SK-N-SH (cell line): ENCODE measurements at places on chromosomes 3 and 15.

DNA sequence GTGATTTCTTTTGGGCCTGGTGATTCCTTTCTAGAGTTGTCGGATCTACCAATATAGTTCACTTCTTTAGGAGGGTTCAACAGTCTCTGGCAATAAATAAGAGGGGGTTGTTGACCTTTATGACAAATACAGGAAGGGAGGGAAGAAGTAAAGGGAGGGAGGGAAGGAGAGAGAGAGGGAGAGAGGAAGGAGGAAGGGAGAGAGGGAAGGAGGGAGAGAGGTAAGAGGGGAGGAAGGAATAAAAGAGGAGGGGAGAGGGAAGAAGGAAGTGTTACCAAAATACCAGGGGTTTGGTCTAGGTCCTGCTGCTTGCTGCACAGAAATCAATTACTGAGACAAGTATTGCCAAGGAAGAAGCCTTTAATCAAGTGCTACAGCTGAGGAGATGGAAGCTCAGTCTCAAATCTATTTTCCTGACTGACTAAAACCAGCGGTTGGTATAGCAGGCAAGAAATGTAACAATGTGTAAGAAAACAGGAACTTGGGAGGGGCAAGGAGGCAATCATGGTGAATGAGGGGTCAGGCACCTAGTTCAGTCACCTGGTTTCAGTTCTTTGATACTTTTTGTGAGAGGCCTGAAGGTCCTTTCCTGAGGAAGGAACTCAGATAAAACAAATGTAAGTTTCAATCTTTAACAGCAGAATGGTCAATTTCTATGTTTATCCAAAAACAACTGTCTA is 14.1 kb upstream of the TMEM40 start:
- H3K4me1 ChIP-seq = no peaks in the 10 kb centered on the region
- H3K36me3 ChIP-seq = no peaks in the 10 kb centered on the region
- no peak overlapping the region for H3K27ac ChIP-seq
- H3K4me3 ChIP-seq = no peak overlapping the region
- no peaks in the 10 kb centered on the region for H3K27me3 ChIP-seq

DNA sequence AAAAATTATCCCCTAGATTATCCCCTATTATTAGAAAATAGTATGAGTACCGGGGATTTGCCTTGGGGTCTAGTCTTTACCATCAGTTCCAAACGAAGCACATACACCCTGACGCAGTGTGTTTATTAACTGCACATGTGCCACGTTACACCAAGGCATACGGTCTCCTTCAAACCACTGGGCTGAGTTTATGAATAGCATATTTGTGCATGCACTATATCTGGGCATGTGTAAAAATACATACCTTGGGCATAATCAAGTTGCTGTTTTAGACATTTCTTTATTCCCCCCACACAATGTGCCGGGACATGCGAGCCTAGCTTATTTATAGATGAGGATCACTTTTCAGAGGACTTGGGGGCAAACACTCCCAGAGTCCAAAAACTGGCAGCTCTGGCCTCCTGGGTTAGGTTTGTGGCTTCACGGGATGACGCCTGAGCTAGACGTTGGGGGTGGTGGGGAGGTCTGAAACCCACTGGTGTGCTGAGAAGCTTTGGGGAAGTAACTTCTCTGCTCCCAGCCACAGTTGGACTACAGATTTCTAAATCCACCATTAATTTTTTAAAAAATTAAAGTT is 16.2 kb downstream of the IGDCC4 start:
- no peak overlapping the region for H3K27ac ChIP-seq
- peaks cover 12% of the 10 kb centered on the region; the same call in 1 of the 2 replicates for H3K4me1 ChIP-seq
- H3K4me3 ChIP-seq = no peak overlapping the region
- H3K36me3 ChIP-seq = no peaks in the 10 kb centered on the region
- H3K27me3 ChIP-seq = no peaks in the 10 kb centered on the region; the same call in 1 of the 2 replicates

DNA sequence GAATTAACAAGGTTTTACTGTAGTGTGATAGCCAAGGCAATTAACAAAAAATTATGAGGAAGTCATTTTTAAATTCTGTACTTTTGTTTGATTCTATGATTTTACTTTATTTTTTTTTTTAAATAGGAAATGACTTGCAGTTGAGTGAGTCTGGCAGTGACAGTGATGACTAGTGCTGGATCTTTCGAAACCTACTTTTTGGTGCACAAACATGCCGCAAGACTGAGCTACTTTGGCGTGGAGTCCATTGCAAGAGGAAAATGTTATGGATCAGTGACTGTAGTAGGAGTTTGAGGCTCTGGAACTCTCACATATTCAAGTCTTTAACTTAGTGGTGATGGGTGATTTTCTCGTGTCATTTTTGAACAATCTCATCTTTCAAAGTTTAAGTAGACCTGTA is 11.6 kb downstream of the EAF1 start:
- DNase-seq = no peak
- no peak overlapping the region for H3K27ac ChIP-seq
- H3K4me3 ChIP-seq = no peak overlapping the region
- H3K4me1 ChIP-seq = no peaks in the 10 kb centered on the region; the same call in 1 of the 2 replicates
- no peaks in the 10 kb centered on the region for H3K27me3 ChIP-seq

DNA sequence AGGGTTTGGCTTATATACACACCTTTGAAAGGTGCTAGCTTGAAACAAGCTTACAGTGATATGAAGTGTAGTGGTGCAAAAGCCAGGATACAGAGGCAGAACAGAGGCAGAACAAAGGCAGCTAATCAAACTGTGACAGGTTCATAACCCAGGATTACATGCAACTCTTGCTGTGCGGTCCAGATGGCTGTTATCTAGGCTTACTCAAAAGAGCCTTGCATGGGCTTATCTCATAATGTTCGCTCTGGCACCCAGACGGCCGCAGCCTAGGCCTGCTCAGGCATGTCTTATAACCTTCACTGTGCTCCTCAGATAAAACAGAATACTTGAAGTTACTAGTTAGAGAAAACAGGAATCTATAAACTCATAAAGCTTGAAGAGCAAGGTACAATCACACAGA is 22.8 kb upstream of the NOX5 start:
- H3K4me3 ChIP-seq = no peak overlapping the region
- H3K4me1 ChIP-seq = peaks cover 27% of the 10 kb centered on the region
- no peak overlapping the region for H3K27ac ChIP-seq
- peaks cover 6% of the 10 kb centered on the region; the same call in 1 of the 2 replicates for H3K27me3 ChIP-seq
- no peaks in the 10 kb centered on the region for H3K36me3 ChIP-seq

- no peaks in the 10 kb centered on the region for H3K27me3 ChIP-seq
- peak overlapping the region; percentile 53 for H3K4me3 ChIP-seq
- peak overlapping the region; percentile 98 for H3K27ac ChIP-seq
- peak; percentile 13 for DNase-seq
- H3K4me1 ChIP-seq = no peaks in the 10 kb centered on the region; the same call in 1 of the 2 replicates
Measured at GRCh38 chr3:132135628-132136333, 101.0 kb upstream of the CPNE4 start.

GRCh38 chr3:111874177-111874820 is 15.2 kb downstream of the PHLDB2 start:
- H3K4me3 ChIP-seq = no peak overlapping the region
- no peaks in the 10 kb centered on the region for H3K27me3 ChIP-seq
- H3K36me3 ChIP-seq = peaks cover 16% of the 10 kb centered on the region
- H3K4me1 ChIP-seq = peaks cover 21% of the 10 kb centered on the region
